Activated CD4-positive, alpha-beta memory T cell treated with anti-CD3 and anti-CD28 coated beads, Interleukin-2, amount 10 ng/mL, durations not matched to agents 7 days and 5 days (primary cell): ENCODE measurements at places on chromosomes 5 and 9. TPM values are rescaled to one million over a fixed set of nuclear protein-coding genes. Genes with fewer than 3 reads are reported as not detected.

The SETX gene
- 69.4 TPM for total RNA-seq

The PIP5KL1 gene
- 1.9 TPM for total RNA-seq

The C7 gene
- not detected for total RNA-seq

The PFN3 gene
- total RNA-seq = not detected

The SGCD gene
- total RNA-seq = not detected

The FGF18 gene
- not detected for total RNA-seq

The FBP2 gene
- total RNA-seq = not detected

The GGTA1 gene
- not detected for total RNA-seq

The LMNB1 gene
- 291 TPM for total RNA-seq

The SH2D3C gene
- total RNA-seq = 81.9 TPM

The SPATA31D4 gene
- total RNA-seq = not detected

The REEP2 gene
- total RNA-seq = 1.1 TPM

The TSSK1B gene
- total RNA-seq = not detected

The SET gene
- 355 TPM for total RNA-seq

The NPR3 gene
- not detected for total RNA-seq

The OXCT1 gene
- total RNA-seq = 63.8 TPM

The PLAC8L1 gene
- total RNA-seq = not detected

The AGXT2 gene
- not detected for total RNA-seq

The SMIM33 gene
- 2.0 TPM for total RNA-seq

The GABRA6 gene
- total RNA-seq = not detected

The TMEM232 gene
- 1.7 TPM for total RNA-seq

The CSF1R gene
- 0.25 TPM for total RNA-seq

The SCAI gene
- 7.9 TPM for total RNA-seq
